ENCODE measurements at places on chromosomes 16 and 17.

GRCh38 chr17:47877368-47878034 is 18.5 kb upstream of the SP2 start:
- no peak for DNase-seq

DNA sequence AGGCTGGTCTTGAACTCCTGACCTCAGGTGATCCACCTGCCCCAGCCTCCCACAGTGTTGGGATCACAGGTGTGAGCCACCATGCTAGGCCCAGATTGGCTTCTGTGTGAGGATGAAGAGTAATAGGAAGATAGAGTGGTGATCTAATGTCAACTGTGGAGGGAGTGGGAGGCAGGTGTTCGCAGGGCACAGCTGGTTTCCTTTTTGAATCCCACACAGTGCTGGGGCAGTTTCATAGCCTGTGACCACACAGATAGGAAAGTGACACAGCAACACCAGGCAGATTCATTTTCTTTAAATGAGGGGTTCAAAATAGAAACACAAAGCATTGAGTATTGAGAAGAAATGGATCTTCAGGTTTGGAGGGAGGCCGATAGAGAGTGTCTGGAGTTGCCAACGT is 540.3 kb downstream of the WWOX start:
- no peak for DNase-seq

- peak; percentile 8 for DNase-seq
Observed at GRCh38 chr17:80827646-80828643, 163.7 kb upstream of the CHMP6 start.

DNA sequence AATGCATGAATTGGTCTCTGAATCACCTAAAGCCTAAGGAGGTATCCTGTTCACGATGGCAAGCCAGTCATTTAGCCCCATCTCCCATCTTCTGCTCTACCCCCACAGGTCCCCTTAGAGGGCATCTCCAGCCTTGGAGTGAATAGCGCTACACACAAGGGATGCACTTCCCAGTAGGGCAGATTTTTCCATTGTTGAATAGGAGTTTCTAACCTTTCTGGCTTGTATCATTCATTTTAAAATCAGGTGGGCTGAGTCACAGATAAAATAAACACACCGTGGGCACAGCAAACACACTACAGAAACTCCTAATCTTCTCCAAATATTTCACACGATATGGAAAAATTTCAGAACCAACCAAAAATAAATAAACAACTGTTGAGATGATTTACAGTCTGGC is 201.2 kb upstream of the NOG start:
- DNase-seq: peak; percentile 1

- peak; percentile 85 for DNase-seq
Observed at GRCh38 chr17:16449121-16449570, 33.8 kb downstream of the TRPV2 start.

Data from iris pigment epithelial cell (primary cell).